Stimulated activated CD8-positive, alpha-beta memory T cell treated with anti-CD3 and anti-CD28 coated beads, Interleukin-15, amount 100 ng/mL, for 24 hours (primary cell): ENCODE measurements at places on chromosomes 1 and 21.

DNA sequence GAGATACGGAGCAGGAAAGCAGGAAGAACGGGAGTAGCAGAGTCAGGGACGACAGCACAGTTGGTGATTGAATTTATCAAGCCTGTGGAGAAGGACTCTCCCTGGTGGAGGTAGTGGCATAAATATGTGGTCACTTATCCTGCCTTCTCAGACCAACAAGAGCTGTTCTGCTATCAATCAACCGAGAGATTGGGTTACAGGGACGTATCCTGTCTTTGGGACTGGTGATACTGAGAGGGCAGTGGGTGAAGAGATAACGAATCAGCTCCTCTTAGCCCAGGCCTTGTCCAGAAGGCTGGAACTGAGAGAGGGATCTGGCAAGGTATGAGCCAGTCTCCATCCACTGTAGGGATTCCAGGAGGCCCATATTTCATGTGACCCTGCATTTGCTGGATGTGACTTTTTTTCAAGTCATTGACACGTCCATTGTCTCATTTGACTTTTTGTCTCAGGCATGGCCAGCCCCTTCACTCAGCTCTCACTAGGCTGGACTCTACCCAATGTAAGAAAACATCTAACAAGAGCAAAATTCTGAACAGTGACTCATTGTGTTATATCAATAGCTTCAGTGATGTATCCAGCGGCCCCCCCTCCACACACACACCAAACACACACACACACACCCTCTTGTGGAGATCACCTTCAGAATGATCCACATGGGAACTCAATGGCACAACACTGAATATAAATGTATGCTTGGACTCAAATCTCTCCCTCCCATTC is 11.3 kb downstream of the C1orf116 start:
- DNase-seq, result no peak

DNA sequence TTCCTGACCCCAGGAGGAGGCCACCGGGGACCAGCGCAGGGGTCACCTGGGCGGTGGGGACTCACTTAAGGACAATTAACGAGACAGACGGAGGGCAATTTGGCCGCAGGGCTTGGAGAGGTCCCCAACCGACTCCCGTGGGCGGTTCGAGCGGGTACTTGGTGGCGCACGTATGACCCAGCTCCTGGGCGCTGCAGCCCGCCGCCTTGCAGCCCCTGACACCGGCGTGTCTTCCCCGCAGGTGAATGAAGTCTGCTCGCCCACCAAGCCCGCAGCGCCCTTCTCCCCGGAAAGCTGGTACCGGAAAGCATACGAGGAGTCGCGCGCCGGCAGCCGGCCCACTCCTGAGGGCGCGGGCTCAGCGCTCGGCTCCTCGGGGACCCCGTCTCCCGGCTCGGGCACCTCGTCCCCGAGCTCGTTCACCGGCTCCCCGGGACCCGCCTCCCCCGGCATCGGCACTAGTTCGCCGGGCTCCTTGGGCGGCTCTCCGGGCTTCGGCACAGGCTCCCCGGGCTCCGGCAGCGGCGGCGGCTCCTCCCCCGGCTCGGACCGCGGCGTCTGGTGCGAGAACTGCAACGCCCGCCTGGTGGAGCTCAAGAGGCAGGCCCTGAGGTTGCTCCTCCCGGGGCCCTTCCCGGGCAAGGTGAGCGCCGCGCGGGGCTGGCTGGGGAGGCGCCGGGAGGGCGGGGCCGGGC is 1.4 kb downstream of the KIF26B start:
- DNase-seq, result peak; percentile 53

GRCh38 chr1:184462155-184462554 is 75.3 kb downstream of the C1orf21 start:
- DNase-seq, result no peak

DNA sequence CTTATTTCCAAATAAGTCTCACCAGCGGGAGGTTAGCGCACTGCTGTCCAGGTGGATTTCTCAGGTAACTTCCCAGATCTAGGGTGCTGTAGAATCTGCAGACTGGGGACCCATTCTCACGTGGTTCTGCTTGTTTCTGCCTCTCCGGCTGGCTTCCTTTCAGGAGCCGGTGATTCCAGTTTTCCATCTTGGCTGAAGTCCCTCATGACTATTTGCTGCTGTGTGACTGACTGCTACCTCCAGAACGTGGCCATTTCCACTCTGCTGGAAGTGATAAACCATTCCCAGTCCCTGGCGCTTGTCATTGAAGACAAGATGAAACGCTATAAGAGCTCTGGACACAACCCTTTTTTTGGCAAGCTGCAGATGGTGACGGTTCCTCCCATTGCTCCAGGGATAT is 76.0 kb downstream of the DOP1B start:
- DNase-seq, result no peak

DNA sequence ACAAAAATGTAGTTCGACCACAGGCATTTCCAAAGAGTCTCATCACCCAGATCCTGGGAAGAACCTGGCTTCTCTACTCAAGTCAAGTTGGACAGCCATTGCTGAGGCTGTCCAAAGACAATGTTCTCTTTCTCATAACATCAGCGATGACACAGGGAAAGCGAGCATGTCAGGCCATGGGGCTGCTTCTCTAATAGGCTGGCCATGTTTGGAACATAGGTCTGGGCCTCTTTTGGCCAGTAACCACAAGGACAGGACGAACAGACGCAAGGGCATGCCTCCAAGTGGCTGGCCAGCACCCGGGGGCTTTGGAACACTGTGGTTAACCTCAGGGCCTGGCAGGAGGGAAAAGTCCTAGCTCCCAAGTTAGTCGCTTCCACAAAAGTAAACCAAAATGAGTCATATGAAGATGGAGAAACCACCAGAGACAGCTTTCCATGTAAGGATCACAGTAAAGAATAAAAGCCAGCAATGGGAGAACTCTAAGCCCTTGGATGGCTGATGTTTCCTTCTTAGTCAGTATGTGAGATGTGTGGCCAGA is 80.6 kb upstream of the SLC44A3 start:
- no peak for DNase-seq

GRCh38 chr21:31162827-31163226 is 124.6 kb upstream of the KRTAP19-8 start:
- DNase-seq, result no peak

DNA sequence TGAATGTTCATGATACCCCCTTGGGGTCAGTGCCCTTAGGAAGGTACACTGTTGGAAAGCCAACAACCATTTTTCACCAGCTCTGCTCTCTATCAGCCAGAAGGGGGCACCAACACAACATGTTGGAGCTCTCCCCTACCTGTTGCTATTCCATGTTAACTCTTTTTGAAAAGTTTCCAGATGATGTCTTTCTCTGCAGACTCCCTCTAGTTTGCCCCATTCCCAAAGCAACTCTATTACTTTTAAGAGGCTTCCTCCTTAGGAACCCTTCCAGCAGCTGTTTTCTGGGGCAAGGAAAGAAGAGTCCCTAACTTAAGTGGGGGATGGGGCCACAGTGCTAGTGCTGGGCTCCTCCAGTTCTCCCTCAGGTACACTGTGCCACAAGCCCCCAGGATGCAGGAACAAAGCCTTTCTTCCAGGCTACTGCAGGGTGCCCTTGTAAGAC is 22.9 kb upstream of the NDC1 start:
- no peak for DNase-seq
